ENCODE measurements at places on chromosomes 2 and 18. TPM values are rescaled to one million over a fixed set of nuclear protein-coding genes. Genes with fewer than 3 reads are reported as not detected.

DNA sequence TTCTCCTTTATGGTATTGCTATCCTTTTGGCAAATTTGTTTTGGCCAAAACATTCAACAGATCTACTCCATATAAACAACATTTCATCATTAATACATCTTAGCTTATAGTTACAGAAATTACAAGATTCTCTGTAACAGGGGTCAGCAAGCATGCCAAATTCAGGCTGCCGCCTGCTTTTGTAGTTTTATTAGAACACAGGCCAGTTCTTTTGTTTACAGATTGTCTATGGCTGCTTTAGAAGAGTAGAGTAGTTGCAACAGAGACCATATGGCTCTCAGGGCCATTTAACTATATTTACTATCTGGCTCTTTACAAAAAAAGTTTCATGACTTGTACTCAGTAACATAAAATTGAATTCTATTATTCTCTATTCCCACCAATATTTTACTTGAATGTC lies 53.9 kb downstream of the LNPK start:
- DNase-seq: no peak
- no peaks in the 10 kb centered on the region for H3K36me3 ChIP-seq
- no peak overlapping the region for H3K27ac ChIP-seq
- no peaks in the 10 kb centered on the region for H3K27me3 ChIP-seq
- H3K4me1 ChIP-seq: no peaks in the 10 kb centered on the region
- no peak overlapping the region for H3K4me3 ChIP-seq

DNA sequence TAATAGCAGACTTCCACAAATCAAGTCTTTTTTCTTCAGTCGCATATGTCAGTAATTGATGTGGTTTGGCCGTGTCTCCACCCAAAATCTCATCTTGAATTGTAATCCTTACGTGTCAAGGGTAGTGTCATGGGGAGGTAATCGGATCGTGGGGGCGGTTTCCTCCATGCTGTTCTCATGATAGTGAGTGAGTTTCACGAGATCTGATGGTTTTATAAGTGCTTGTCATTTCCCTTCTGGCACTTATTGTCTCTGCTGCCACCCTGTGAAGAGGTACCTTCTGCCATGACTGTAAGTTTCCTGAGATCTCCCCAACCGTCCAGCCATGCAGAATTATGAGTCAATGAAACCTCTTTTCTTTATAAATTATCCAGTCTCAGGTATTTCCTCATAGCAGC lies 478.8 kb downstream of the PTPRM start:
- no peak overlapping the region for H3K27ac ChIP-seq
- H3K27me3 ChIP-seq: no peaks in the 10 kb centered on the region
- no peaks in the 10 kb centered on the region for H3K36me3 ChIP-seq
- DNase-seq: no peak
- no peak overlapping the region for H3K4me3 ChIP-seq

DNA sequence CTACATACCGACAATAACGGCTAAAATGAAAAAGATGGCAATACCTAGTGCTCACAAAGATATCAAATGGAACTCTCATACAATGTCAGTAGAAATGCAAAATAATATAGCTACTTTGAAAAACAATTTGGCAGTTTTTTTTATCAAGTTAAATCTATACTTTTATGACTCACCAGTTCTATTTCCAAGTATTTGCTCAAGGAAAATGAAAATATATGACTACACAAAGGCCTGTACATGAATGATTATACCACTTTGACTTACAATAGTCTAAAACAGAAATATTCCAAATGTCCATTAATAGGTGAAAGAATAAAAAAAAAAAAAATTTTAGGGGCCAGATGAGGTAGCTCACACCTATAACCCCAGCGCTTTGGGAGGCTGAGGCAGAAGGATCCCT lies 219.8 kb downstream of the ZRANB3 start:
- H3K27me3 ChIP-seq: no peaks in the 10 kb centered on the region
- no peak for DNase-seq
- no peak overlapping the region for H3K4me3 ChIP-seq
- H3K27ac ChIP-seq: no peak overlapping the region
- H3K4me1 ChIP-seq: no peaks in the 10 kb centered on the region
- no peaks in the 10 kb centered on the region for H3K36me3 ChIP-seq

DNA sequence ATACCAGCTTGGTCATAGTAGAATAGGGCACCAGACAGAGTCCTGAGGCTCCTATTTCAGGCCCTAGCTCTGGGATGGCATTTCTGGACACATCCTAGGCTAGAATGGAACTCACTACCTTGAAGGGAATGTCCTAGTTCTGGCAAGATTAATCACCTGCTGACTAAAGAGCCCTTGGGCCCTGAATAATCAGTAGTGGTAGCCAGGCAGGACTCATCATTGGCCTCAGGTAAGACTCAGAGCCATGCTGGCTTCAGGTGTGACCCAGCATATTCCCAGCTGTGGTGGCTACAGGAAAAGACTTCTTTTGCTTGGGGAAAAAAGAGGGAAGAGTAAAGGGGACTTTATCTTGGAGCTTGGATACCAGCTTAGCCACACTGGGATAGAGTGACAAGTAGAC lies 131.0 kb upstream of the SRD5A2 start:
- H3K36me3 ChIP-seq: no peaks in the 10 kb centered on the region
- H3K4me3 ChIP-seq: no peak overlapping the region
- H3K27me3 ChIP-seq: no peaks in the 10 kb centered on the region
- DNase-seq: no peak
- H3K27ac ChIP-seq: no peak overlapping the region
- no peaks in the 10 kb centered on the region for H3K4me1 ChIP-seq

GRCh38 chr18:9135081-9135911 lies 1.3 kb upstream of the ANKRD12 start:
- peak overlapping the region; percentile 96 for H3K27ac ChIP-seq
- peak overlapping the region; percentile 94 for H3K4me3 ChIP-seq
- H3K4me1 ChIP-seq: peaks cover 43% of the 10 kb centered on the region

DNA sequence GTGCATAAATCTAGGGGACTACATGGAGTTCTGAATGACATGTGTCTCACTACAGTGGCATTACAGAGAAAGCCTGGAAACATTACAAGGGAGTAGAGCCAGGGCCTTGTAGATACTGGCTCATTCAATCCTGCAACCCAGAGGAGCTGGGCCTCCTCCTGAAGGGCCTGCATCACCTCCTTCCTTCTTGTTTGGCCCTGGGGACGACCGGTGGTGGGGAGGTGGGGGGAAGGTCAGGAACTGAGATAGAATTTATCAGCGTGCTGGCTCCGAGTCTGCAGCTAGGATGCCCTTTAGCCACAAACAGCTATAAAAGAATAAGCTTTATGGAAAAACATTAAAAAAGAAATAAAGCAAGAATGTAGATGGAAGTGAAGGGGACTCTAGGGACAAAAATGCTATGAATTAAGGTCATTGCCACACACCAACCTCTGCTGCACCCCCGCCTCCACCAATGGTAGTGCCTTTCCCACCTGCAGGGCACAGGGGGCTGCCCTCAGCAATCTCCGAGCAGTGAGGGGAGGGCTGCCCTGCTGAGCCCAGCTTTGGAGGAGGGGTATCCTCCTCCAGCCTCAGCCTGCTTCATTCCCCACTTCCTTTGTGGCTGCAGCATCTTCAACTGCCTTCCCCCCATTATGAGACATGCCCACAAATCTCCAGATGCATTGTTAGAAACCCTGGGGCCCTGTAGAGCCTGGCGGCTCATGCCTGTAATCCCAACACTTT lies 149.0 kb downstream of the MSH2 start:
- no peak overlapping the region for H3K27ac ChIP-seq
- H3K4me3 ChIP-seq: no peak overlapping the region
- DNase-seq: no peak
- no peaks in the 10 kb centered on the region for H3K36me3 ChIP-seq
- peaks cover 18% of the 10 kb centered on the region for H3K27me3 ChIP-seq

GRCh38 chr2:156326526-156327095 lies 5.9 kb downstream of the NR4A2 start:
- no peaks in the 10 kb centered on the region for H3K27me3 ChIP-seq
- H3K4me1 ChIP-seq: no peaks in the 10 kb centered on the region
- DNase-seq: no peak
- no peak overlapping the region for H3K4me3 ChIP-seq

DNA sequence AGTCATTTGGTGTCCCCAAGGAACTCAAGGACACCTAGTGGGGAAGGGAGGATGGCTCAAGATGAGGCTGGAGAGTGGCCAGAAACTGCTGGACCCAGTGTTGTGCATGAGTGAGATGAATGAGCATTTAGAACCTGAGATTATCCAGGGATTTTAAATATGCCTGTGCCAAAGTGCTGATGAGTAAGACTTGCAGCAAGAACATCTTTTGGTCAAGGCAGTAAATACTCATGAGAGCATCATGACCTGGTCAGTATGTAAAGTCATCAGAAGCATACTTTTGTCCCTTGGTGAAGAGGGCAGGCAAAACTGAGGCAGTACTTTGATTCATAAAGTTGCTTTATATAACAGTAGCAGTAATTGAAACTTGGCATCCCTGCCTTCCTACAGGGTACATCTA lies 3.1 kb upstream of the SPP2 start:
- DNase-seq: no peak
- H3K36me3 ChIP-seq: no peaks in the 10 kb centered on the region
- H3K27ac ChIP-seq: no peak overlapping the region
- H3K27me3 ChIP-seq: no peaks in the 10 kb centered on the region
- no peak overlapping the region for H3K4me3 ChIP-seq

DSC1 gene
- total RNA-seq: not detected

HOXD8 gene
- total RNA-seq: not detected

LDAH gene
- 21.5 TPM for total RNA-seq
